LoVo (cell line): ENCODE measurements at places on chromosomes 1 and 21.

GRCh38 chr1:1373815-1374588 lies 1.0 kb downstream of the AURKAIP1 start:
- no peak for DNase-seq

- no peak for DNase-seq
Observed at GRCh38 chr1:211920602-211921226, 90.2 kb upstream of the LPGAT1 start.

GRCh38 chr1:233516732-233517131 lies 97.2 kb upstream of the KCNK1 start:
- DNase-seq, result no peak

- DNase-seq, result no peak
Observed at GRCh38 chr1:65527707-65528503, 107.4 kb downstream of the LEPR start.

- no peak for DNase-seq
Observed at GRCh38 chr1:11027316-11027715, 14.9 kb downstream of the TARDBP start.

GRCh38 chr1:30779294-30780071 lies 21.9 kb upstream of the LAPTM5 start:
- DNase-seq, result peak; percentile 68

- DNase-seq, result no peak
Observed at GRCh38 chr1:162233066-162233465, 143.6 kb downstream of the SPATA46 start.
